ENCODE measurements at places on chromosomes 5 and 9. TPM values are rescaled to one million over a fixed set of nuclear protein-coding genes. Genes with fewer than 3 reads are reported as not detected.

The RORB gene
- 0.10 TPM for polyA plus RNA-seq

The LHX6 gene
- polyA plus RNA-seq, result 5.1 TPM

The EGR1 gene
- polyA plus RNA-seq, result 152 TPM

The LAMC3 gene
- polyA plus RNA-seq, result 1.9 TPM

Measured in forelimb muscle (tissue), 1 donor.